Thyroid gland (tissue), 4 donors: ENCODE measurements at places on chromosomes 5 and 9.

- DNase-seq, result no peak
Measured at GRCh38 chr5:152551061-152551460, 146.0 kb upstream of the NMUR2 start.

DNA sequence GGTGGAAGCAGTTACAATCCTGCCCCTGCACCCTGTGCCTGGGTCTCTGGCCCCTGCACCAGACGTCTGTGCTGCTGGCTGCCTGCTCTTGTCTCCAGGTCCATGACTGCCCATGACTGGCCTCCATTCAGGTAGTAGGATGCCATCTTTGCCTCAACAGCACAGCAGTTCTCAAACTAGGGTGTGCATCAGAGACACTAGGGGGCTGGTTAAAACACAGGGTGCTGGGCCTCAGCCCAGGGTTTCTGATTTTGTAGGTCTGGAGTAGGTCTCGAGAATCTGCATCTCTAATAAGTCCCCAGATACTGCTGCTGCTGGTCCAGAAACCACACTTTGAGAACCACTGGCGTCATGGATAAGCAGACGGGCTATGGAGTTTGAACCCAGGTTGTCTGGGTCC is 24.0 kb downstream of the COL15A1 start:
- DNase-seq, result no peak

DNA sequence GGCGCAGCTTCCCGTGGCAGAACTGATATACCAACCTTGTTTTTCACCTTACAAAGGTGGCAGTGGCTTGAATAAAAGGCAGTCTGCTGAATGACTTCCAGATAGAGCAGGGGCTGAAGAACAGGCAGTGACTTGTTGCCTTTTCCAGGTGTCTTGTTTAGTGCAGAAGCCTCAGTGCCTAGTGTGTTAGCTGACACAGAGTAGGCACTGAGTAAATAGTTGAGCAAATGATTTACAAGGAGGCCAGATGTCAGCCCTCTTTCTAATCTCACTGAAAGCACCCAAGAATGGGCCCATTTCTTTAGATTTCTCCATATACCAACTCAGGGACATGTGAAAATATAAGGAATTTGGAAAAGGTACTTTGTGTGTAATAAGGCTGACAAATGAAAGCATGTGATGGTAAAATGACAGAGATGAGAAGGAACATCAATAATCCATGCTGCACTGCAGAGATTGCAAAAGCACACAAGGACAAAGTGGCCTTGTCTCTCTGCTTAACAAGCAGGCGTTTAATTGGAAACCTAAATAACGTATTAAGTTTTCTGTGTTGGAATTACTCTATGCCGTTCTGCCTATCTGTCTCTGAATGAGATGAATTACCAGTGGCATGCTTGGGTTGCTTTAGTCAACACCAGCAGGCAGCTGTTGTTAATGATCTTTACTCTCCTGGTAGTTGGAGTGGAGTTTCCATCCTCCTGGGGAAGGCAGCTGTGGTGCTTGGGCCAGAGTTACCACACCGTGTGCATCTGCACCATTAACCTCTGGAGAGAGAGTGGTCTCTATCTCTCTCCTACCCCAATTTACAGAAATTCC is 360.1 kb upstream of the C9orf72 start:
- no peak for DNase-seq

- DNase-seq, result no peak
Measured at GRCh38 chr9:125074976-125075375, 68.4 kb downstream of the SCAI start.

- DNase-seq, result no peak
Measured at GRCh38 chr9:114028646-114029045, 49.5 kb downstream of the AMBP start.

DNA sequence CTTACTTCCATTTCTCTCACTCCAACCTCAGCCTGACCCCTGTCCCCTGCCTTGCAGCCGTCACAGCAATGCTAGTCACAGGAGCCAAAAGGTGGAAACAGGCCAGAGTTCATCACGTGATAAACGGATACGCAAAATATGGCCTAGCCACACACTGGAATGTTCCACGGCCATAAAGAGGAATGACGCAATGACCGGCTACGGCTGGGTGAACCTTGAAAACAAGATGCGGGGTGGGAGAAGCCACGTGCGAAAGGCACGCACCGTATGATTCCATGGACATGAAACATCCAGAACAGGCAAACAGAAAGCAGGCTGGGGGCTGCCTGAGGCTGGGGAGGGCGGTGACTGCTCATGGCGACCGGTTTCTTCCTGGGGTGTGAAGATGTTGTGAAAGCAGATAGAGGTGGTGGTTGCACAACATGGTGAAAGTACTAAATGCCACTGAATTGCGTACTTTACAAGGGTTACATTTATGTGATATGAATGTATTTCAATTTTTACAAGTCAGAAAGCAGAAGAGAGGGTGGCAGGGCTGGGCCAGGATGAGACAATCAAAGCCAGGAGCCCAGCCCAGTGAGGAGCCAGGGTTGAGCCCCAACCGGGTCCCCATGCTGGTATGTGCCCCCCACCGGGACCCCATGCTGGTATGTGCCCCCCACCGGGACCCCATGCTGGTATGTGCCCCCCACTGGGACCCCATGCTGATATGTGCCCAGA is 117.8 kb upstream of the SARDH start:
- peak; percentile 87 for DNase-seq

DNA sequence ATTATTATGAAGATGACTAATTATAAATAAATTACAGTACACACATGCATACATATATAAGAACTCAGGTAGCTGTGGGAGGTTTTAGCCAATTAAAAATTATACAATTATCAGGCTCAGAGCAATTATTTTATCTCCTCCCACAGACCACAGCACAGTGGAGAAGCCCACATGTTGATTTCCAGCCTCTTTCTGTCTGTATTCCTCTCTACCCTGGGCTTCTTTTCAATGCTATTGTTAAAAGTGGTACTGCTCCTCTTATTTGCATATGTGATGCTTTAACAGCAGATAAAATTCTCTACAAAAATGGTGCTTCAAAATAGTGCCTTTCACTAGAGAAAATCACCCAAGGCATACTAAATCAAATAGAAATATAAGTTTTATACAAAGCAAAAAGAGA is 218.7 kb downstream of the NFIB start:
- no peak for DNase-seq

DNA sequence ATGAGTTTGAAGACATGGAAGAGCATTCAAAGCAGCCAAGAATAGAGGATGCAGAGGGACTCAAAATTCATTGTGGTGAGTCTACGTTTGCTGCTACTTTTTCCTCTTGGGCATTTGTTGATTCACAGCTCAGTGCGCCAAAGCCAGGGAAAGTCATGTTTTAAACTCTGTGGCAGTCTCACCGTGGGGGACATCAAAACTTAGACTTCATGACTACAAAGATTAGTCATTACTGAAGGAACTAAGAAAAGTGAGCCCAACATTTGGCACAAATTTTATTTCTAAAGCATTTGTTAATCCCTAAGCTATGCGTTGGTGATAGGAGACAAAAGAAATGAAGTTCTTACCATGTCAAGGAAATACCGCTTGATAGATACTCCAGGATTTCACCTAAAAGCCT is 73.7 kb upstream of the MTAP start:
- no peak for DNase-seq

DNA sequence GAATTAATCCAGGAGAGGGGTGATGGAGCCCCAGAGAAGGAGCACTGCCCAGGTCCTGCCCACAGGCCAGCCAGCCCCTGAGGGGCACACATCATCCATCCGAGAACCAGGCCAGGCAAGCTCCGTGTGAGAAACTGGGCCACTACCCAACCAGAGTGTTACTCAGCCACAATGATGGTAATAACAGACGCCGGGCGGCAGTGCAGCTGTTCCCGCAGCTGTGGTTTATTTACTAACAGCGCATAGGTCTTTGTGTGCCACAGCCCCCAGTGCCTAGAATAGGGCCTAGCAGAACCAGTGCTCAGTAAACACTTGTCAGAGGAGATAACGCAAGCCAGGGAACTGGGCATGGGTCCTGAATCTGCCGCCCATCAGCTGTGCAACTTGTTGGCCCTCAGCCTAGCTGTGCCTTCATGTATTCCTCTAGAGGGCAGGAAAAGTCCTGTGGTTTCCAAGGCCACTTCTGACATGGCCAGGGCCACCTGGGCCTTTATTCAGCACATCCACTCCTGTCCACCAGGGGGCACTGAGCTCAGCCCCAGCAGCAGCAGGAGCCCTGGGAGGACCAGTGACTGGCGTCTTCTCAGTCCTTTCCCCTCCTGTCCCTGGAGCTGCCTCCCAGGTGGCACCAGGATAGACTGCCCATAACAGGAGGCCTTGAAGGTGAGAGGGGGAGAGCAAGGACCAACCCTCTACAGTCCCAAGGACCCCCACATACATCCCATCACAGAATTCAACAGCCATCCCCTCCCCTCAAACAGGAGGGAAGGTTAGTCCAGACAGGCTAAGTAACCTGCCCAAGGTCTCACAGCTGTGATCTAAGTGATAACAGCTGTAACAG is 2.1 kb downstream of the MXD3 start:
- peak; percentile 60 for DNase-seq

DNA sequence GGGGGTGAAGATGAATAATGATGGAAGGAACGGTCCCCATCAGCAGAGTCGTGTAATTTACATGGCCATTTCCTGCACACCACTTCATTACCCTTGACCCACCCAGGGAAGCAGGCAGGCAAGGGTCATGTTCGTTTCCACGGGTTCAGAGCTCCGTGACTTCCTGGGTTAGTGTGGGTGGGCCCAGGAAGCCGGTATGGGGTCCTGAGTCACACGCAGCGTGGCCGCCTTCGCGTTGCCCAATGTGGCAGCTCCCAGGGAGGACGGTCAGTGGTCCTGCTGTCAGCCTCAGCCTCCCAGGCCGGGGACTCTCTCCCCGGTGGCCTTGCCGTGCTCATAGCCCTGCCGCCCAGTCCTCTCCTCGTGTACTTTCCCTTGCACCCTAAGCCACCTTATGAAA is 5.1 kb upstream of the TERT start:
- no peak for DNase-seq
